ENCODE measurements at places on chromosomes 3 and 15. TPM values are rescaled to one million over a fixed set of nuclear protein-coding genes. Genes with fewer than 3 reads are reported as not detected.
A peak's percentile ranks its signal among the peaks of the same experiment; 100 is the strongest.

GRCh38 chr15:100731267-100732152, 129.1 kb downstream of the ASB7 start:
- DNase-seq: no peak

Gene PP2D1
- total RNA-seq: not detected

DNA sequence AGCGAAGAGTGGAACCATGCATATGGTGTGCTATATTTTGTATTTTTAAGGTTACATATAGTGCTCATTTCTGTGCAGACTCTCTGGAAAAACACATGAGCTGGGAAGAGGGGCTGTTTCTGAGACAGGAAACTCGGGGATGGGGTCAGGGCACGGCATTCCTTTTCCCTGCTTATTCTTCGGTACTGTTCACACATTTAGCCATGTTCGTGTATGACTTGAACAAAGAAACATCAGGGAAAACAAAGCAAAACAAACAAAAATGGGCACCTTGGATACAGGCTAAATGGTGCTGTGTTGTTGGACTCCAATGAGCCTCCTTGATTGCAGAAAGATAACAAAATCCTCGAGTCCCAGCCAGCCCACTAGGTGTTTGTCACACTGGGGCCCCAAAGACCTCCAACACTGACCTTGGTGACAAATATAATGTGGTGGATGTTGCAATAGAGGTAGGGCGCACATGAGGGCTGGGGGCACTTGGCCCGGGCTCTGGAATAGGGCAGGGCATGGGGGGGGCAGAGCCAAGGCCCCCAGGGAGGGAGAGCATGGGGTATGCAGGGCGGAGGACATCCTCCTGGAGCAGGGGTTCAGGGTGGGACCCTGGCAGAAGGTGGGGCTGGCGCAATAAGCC, 19.3 kb downstream of the DNASE1L3 start:
- no peak for DNase-seq

Gene COL6A5
- 0.15 TPM for total RNA-seq

DNA sequence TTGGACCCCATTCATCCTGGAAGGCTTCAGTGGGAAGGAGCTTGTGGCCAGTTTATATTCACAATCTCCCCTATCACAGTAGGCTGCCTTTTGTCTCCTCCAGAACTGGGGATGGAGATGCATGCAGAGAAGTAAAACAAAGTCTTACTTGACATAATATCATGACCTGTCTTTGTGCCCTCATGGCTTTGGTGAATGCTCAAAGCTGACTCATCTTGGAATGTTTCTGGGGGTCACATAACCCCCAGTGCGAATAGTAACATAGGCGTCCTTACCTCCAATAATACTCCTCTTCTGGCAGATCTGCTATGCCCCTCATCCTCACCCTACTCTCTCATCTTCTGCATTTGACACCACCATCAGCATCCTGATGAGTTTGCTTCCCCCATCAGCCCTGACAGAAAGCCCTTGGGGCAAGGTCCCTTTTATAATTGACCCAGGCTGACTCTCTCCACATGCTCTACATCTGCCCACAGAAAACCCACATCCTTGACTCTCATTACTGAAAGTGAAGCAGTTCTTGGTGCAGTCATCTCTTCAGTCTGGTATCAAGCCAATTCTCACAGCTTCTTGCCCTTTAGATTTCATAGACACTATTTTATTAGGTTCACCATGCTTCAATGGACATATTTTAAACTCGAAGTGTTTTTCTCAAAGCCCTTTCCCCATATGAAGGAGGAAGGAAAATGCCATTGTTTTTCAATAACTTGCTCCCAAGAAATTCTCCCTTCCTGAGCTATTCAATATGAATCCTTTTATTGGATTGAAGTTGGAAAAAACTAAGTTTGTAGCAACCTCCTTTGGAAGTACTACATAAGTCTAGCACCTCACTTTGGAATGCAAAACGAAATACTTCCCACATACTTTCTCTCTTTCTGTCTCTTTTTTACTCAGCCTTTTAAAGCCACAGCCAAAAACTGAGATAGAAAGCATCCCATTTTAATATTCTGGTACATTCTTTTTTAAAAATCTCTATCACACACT, 36.6 kb downstream of the OSTN start:
- no peak for DNase-seq

Gene GPR171
- 0.40 TPM for total RNA-seq

- DNase-seq: no peak
These were observed 236.8 kb downstream of the OPA1 start for GRCh38 chr3:193829781-193830180.

DNA sequence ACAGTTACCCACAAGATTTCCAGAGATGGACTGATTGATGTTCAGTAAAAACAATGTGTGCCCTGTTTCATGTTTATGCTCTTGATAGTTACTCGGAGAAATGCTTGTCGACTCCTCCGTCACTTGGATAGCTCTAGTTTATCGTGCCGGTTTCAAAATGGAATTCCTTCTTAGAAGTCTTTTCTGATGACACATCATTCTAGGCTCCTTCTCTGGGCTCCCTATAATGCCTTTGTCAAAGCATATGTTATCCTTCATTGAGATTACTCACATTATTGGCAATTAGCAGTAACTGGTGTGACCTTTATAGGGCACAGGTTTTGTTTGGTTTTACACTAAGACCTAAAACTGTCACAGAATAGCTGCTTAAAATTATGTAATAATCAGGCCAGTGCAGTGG, 201.8 kb downstream of the CNTN6 start:
- no peak for DNase-seq

DNA sequence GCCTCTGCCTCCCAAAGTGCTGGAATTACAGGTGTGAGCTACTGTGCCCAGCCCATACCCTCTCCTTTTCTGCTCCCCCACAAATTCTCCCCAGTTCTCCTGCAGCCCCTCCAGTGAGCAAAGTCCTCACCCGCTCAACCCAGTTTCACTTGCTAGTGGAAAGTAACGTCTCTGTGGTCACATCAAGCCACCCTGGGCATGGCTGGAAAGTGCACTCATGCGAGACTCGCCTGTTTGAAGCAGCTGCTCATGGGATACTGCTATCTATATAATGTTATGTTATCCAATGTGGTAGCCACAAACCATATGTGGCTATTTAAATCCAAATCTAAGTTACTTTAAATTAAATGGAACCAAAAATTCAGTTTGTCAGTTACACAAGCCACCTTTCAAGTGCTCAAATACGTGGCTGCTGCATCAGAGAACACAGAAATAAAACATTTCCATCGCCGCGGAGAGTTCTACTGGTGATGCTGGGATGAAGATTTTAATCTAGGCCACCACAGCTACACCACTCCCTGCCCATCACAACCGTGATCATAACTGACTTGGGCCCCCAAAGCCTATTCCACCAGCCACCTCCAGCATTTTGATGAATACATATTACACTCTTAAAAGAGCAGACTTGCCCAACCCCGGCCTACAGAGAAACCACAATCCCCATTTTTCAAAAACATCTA, 119.4 kb downstream of the LIPC start:
- no peak for DNase-seq

DNA sequence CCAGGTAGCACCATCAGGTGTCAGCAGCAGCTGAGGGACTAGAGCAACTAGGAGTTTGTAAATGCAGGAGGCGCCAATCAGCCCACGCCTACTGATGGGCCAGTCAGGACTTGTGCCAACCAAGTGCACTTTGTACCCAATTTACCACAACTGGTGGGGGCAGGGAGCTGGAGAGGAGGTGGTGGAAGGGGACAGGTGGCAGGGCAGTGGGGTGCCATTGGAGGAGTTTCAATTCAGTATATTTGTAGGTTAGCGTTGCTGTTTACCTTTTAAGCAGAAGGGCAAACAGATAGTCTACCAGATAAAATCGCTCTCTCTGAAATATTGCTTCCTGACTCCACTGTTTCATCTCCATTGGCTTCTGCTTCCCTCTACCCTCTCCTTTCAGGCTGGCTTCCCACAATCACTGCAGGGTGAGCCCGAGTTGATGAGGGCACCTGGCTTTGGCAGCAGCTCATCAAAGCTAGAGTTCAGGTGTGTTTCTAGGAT, 75.7 kb downstream of the TRIM69 start:
- DNase-seq: peak; percentile 95

Gene RLBP1
- not detected for total RNA-seq

Gene GABRB3
- total RNA-seq: 1.1 TPM

Data from colonic mucosa (tissue), 4 donors.